ENCODE measurements at places on chromosomes 7 and 10. TPM values are rescaled to one million over a fixed set of nuclear protein-coding genes. Genes with fewer than 3 reads are reported as not detected.

The TM9SF3 gene
- total RNA-seq: 165 TPM

- DNase-seq: no peak
- no peaks in the 10 kb centered on the region for H3K36me3 ChIP-seq
- H3K4me1 ChIP-seq: no peaks in the 10 kb centered on the region
- no peaks in the 10 kb centered on the region for H3K27me3 ChIP-seq
- H3K27ac ChIP-seq: no peak overlapping the region
Measured at GRCh38 chr7:108324053-108325038, 131.9 kb downstream of the NRCAM start.

The ASZ1 gene
- total RNA-seq: not detected

DNA sequence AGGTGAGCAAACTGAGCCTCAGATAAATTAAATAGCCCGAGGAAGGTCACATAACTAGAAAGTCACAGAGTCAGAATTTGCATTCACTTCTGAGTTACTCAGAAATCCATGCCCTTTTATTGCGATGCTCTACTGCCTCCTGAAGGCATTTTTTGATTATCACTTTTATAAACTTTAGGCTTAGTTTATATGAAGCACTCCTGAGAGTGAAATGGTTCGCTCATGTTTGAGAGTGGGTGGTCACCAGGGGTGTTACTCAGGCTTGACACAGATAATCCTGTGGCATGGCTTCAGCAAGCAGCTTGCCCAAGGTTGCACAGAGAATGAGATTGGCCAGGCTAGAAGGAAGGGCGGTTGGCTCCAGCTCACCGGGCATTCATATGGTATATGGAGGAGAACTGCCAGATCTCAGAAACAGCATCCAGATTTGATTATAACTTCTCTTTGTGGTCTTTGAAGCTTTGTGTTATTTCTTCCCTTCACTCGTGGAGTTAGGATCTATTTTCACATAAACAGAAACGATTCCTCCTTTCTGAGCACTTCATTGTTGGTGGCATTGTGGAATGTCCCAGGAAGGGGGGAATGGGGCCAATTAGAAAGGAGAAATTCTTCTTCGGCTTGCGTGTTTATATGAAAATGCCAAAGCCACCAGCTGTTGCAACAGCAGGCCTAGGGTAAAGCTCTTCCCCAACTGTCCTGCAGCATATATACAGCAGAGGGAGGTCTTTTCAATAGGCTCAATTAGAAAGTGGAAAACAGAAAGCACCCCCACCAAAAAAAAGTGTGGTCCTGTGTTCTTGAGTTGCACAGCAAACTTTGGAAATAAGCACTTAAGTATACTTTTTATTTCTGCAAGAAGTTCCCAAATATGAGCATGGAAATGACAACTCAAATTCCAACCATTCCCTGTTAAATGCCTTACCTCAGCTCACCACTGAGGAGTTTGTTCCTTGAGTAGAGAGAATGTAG, 628.8 kb downstream of the SUGCT start:
- H3K4me1 ChIP-seq: no peaks in the 10 kb centered on the region
- H3K27me3 ChIP-seq: no peaks in the 10 kb centered on the region
- H3K27ac ChIP-seq: no peak overlapping the region
- H3K4me3 ChIP-seq: no peak overlapping the region
- no peak for DNase-seq
- no peaks in the 10 kb centered on the region for H3K36me3 ChIP-seq

- H3K27me3 ChIP-seq: no peaks in the 10 kb centered on the region
- DNase-seq: no peak
- no peaks in the 10 kb centered on the region for H3K4me1 ChIP-seq
Measured at GRCh38 chr10:21175797-21176196, 278.7 kb upstream of the NEBL start.

GRCh38 chr10:1209355-1209979, 153.3 kb downstream of the WDR37 start:
- no peaks in the 10 kb centered on the region for H3K4me1 ChIP-seq
- no peaks in the 10 kb centered on the region for H3K36me3 ChIP-seq
- DNase-seq: no peak
- no peak overlapping the region for H3K27ac ChIP-seq
- no peak overlapping the region for H3K4me3 ChIP-seq

GRCh38 chr7:135512135-135512887, 2.4 kb upstream of the CNOT4 start:
- H3K4me1 ChIP-seq: no peaks in the 10 kb centered on the region
- H3K27ac ChIP-seq: no peak overlapping the region
- H3K4me3 ChIP-seq: no peak overlapping the region
- DNase-seq: no peak
- H3K27me3 ChIP-seq: no peaks in the 10 kb centered on the region
- no peaks in the 10 kb centered on the region for H3K36me3 ChIP-seq

DNA sequence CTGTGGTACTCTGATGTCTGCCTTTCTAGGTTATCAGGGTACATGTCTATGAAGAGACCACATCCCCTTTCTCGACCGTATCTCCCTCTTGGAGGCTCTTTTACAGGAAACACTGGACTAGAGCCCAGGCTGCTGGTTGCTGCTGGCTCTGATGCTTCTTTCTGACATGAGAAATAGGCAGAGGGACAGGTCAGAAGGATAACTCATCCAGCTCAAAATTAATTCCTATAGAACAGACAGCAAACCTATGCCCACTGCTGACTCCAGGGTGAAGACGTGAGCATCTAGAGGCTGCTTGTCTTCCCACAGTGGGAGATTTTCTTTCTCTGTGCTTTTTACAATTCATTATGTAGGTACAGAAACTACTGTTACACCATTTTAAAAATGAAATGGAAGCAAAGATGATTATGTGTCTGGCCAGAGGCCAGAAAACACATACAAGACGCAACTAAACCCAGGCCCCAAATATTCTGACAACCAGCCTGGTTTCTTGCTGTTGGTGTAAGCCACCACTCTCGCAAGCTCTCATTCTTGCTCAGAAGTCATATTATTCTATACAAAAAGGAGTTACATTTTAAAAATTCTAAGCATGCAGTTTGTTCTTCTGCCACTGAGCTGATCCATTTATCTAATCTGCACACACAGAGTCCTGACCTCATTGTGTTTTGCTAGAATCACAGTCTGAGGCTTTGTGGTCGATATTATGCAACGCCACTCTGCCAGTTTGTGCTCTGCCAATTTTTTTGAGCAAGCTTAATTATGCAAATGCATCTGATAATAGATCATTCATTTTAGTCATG, 424.3 kb downstream of the KIF20B start:
- no peaks in the 10 kb centered on the region for H3K4me1 ChIP-seq
- no peaks in the 10 kb centered on the region for H3K27me3 ChIP-seq
- no peak overlapping the region for H3K27ac ChIP-seq
- no peak overlapping the region for H3K4me3 ChIP-seq
- DNase-seq: no peak
- H3K36me3 ChIP-seq: no peaks in the 10 kb centered on the region

GRCh38 chr7:4049202-4049601, 632.9 kb upstream of the FOXK1 start:
- H3K36me3 ChIP-seq: no peaks in the 10 kb centered on the region
- no peak overlapping the region for H3K4me3 ChIP-seq
- no peaks in the 10 kb centered on the region for H3K27me3 ChIP-seq
- H3K27ac ChIP-seq: no peak overlapping the region
- H3K4me1 ChIP-seq: no peaks in the 10 kb centered on the region

The LIPN gene
- total RNA-seq: not detected

The NT5C2 gene
- 88.4 TPM for total RNA-seq

The SUN1 gene
- total RNA-seq: 177 TPM

All from prostate gland (tissue), 2 donors.